ENCODE measurements at places on chromosomes 6 and 20.

DNA sequence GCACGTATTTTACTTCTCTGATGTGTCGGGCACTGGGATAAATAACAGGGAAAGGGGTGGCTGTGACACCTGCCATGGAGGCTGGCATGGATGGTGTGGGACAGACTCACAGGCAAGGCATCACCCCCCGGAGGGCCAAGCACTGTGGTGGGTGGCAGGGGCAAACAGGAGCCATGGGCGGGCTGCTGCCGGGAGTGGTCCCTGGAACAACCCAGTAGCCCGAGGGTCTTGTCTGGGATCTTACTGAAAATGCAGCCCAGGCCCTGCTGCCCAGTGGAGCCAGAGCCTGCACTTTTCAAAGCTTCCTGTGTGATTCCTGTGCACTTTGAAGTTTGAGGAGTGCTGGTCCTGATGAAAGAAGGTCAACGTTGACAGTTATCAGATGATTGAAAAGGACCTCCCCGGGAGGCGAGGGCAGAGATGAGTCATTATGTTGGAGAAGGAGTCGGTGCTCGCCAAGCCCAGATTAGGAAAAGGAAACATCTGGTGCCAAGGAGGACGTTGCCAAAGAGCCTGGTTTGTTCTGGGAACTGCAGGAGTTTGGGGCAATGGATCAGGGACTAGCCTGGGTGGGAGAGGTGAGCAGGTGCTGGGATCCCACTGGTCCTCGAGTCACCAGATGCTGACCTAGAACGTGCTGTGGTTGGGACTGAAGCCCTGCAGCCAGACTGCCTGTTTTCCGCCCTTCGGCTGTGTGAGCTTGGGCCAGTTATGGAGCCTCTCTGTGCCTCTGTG lies 130.0 kb upstream of the GGTLC1 start:
- DNase-seq: no peak

DNA sequence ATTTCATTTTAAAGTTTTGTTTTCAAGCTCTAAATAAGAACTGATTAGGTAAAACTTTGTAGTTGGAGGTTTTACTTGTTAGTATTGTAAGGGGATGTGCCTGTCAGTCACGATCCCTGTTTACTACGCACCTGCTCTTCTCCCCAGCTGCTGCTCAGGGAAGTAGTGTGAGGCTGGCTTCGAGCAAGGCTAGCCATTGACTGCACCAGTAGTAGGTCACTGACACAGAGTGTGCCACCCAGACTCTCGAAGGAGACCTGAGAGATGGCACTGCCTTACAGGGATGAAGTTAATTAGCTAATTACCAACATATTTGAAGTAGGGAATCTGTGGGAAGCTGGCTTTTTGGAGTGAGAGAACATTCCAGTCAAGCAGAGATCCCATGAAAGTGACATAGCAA lies 89.2 kb downstream of the DNAH8 start:
- DNase-seq: no peak

GRCh38 chr6:16367571-16367970 lies 129.2 kb downstream of the GMPR start:
- no peak for DNase-seq

DNA sequence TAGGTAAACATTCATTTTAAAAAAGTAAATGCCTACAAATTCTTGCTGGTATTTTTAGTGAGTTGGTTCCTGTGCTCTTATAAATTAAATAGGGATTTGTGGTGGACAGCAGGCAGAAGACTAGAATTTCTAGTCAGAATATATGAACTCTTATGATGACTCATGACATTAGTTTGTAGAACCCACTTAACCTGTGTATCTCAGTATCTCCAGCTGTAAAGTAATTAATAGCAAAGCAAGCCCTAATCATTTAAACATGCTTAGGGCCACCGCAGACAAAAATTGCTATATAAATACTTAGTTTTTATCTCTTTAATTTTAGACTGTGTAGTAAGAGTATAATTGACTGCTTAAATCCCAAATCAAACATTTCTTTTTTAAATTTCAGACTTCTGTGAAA lies 2.4 kb downstream of the FAM135A start:
- no peak for DNase-seq

DNA sequence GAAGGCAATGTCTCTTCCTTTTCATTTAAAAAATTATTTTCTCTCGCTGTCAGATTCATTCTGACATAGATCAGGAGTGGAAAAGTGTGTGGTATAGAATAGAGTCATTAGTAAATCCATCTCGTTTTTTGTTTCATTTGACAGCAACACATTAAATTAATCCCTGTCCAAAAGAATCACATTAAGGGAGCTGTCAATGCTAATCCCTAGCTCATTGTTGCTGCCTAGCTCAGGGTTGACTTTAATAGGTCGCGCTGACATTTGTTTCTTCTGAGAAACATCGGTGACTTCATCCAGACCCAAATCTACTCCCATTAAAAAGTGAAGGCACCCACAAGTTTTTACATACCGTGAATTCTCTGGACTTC lies 25.4 kb upstream of the MAP3K7 start:
- no peak for DNase-seq

- no peak for DNase-seq
Observed at GRCh38 chr6:1598886-1599285, 10.8 kb upstream of the FOXC1 start.

- no peak for DNase-seq
Observed at GRCh38 chr6:140929121-140929520, 1203.6 kb upstream of the GJE1 start.

DNA sequence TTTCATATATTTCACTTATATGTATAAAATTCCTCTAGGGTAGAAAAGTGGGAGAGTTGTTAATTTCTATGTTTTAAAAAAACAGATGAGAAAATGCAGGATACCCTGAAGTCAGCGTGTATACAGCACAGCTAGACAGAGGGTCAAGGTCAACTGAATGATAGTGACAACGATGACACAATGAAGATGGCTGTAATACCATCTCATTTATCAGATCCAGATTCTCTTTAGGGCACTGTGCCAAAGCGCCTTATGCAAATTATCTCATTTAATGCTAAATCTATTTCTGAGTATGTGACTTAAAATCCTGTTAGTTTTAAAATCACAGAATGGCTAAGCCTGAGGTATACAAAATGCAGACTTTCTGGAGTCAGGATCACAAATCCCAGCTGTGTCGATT lies 431.4 kb upstream of the RUNX2 start:
- DNase-seq: no peak

GRCh38 chr6:130140084-130140483 lies 82.7 kb downstream of the SAMD3 start:
- DNase-seq: no peak

DNA sequence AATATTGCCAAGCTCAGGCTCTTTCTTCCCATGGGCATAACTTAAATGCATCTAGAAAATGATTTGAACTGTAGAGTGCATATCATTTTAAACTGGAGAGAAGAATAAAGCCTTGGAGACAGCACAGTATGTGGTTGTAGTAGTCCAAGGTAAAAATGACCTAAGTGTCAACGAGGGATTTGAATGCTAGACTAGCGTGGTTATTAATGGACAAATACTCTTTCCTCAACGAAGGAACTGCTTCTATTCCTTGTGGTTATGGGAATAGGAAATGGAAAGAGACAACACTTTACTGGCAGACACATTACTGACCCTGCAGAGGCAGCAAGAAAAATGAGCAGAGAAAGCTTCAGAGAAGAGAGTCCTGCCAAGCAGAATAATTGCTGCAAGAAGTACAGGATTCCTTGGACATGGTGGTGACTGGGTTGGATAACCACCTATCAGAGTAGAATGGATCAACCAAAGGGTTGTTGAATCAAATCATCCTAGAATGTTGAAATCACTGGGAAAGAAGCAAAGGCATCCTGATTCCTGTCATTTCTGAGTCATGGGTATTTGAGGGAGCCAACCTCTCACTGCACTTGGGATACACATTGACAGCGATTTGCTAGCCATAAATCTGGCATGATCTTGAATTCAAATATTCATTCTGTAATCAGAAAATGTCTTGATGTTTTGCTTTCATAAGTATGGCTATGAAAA lies 258.1 kb upstream of the EPHA7 start:
- no peak for DNase-seq

DNA sequence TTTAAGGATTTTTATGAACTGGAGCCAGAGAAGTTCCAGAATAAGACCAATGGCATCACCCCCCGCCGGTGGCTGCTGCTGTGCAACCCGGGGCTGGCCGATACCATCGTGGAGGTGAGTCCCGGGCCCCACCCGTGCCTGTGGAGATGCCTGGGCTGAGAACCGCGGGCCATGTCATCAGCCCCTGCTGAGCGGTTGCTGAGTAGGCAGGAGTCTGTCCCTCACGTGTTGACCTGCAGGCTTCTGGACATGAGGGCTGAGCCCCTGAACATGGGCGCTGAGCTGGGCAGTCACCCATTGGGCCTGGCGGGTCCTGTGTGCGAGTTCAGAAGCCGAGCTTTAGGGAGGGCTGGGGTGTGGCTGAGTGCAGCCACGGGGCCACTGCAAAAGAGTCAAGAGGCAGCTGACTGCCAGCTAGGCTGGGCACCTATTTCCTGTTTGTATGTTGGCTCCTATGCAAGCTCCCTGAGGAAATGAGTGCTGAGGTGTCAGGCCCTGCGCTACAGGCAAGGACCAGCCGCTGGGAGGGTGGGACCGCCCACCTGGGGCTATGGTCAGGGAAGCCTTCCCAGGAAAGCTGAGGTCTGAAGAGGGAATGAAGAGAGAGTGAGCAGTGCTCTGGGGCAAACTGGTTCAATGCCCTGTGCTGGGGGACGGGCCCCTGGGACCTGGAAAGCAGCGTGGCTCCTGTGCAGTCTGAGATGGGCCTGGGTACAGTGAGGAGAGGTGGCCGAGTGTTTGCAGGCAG lies 34.3 kb downstream of the PYGB start:
- no peak for DNase-seq

GRCh38 chr6:155527443-155527842 lies 71.8 kb upstream of the NOX3 start:
- no peak for DNase-seq

DNA sequence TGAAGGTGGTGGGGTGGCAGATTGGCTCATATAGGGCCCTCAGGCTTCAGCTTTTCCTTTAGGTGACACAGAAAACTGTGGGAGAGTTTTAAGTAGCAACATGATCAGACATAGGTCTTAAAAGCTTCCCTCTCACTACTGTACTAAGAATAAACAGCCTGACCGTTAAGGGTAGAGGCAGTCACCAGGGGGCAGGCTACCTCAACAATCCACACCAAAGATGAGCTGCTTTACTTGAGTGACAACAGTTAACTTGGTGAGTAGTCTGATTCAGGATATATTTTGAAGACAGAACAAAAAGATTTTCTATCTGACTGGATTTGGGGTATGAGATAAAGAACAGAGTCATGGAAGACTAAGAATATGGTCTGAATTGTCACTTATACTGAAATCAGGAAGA lies 193.1 kb upstream of the SHLD1 start:
- no peak for DNase-seq

- no peak for DNase-seq
Observed at GRCh38 chr20:39909447-39909846, 779.6 kb downstream of the MAFB start.

DNA sequence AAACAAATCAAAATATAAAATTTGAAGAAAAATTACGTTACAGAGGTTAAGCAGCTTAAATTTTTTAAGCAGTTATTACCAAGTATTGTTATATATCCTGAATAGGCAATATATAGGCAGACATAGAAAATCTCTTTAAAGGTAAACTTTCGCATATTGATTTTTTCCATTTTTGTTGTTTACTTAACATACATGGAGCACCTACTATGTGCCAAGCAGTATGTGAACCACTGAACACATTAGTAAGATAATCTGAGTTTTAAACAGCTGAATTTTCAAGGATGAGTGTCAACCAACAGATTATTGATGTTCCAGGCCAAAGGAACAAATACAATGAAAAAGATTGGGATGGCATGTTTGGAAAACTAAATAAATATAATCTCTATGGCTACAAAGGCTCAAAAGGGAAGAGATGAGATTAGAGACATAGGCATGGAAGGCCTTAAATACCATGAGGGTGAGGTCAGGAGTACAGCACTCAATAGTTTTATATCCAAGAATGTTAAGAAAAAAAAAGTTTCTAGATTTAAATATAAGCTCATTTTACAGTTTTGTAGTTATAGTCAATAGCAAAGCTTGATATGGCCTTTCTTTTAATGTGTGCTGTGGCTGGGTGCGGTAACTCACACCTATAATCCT lies 277.5 kb downstream of the PTPRK start:
- no peak for DNase-seq

- DNase-seq: no peak
Observed at GRCh38 chr6:105258816-105259215, 79.0 kb upstream of the POPDC3 start.

- DNase-seq: no peak
Observed at GRCh38 chr6:14059791-14060436, 57.7 kb upstream of the CD83 start.

- no peak for DNase-seq
Observed at GRCh38 chr20:1207293-1207878, 4.1 kb downstream of the C20orf202 start.

- DNase-seq: no peak
Observed at GRCh38 chr6:158780988-158781691, 38.0 kb downstream of the EZR start.

DNA sequence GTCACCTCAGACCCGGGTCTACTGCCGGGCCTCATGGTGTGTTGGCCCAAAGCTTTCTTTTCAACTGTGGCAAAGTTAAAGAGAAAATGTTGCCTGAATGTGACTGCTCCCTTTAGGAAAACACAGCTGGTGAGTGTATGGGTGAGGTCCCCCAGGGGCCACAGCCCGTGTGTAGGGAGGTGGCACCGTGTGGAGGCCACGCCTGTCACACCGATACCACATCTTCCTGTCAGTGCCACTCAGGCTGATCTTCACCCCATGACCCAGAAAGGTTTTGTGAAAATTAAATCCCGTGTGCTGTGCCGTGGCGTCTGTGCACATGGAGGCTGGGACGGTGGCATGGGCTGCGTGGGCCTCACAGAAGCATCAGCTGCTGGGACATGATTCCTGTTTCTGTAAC lies 10.7 kb upstream of the ADRM1 start:
- no peak for DNase-seq

GRCh38 chr6:134447423-134447822 lies 129.5 kb upstream of the SGK1 start:
- no peak for DNase-seq

DNA sequence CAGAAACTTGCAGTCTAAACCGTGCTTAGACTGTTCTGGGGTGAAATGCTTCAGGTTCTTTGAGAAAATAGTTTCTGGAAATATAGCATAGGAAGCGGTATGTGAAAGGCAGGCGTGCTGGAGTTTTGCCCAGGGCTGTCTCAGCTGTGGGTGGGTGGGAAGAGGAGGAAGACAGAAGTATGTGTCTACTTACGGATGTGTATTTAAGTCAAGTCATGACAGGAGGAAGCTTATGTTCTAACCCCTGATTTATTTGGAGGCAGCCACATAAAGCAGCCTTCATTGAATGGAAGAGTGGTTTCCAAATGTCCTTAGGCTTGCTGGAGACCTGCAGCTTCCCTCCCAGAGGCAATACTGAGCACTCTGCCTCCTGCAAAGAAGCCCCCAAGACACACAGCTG lies 345.8 kb upstream of the PRND start:
- no peak for DNase-seq
